Stimulated activated CD8-positive, alpha-beta memory T cell treated with anti-CD3 and anti-CD28 coated beads, Interleukin-2, amount 100 ng/mL, for 48 hours (primary cell): ENCODE measurements at places on chromosomes 5 and 9.

DNA sequence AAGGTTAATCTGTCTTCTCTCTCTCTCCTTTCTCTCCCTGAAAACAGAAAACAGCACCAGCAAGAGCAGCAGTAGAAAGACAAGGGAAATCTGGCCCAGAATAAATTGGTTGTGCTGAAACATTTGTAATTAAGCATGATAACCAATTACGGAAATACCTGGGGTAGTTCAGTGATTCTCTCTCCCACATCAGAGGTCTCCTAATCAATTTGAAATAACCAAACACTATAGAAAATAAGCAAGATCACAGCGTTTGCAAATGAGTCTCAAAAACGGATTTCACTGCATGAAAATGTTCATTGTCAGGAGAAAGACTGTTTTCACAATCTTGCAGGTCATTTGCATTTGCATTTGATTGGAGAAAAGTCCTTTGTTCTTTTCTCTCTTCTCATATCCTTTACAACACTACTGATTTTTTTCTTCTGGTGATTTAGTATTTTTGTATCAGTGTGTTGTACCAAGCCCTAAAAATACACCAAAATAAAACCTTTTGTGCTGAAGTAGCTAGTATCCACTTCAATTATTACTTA lies 36.8 kb upstream of the CDH6 start:
- no peak for DNase-seq

- DNase-seq, result no peak
Observed at GRCh38 chr5:45132972-45133371, 324.2 kb downstream of the MRPS30 start.

- no peak for DNase-seq
Observed at GRCh38 chr5:132629230-132629944, 28.6 kb upstream of the IL13 start.

DNA sequence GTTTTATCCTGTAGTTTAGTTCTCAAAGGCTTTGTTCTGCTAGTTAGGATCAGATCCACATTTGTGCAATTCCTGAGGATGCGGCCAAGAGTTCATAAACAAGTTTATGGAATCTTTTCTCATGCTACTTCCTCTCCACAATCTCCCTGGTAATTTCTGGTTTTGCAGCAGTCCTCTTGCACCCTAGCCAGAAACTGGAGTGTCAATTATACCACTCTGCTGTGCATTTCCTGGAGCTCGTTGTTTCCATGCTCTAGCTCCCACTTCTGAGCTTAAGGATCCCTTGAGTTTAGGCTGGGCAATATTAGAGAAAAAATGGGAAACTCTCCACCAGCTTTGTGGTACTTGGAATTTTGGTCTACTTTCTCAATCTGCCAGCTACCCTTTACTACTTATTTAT lies 474.7 kb downstream of the DIRAS2 start:
- no peak for DNase-seq
